GM10248 (cell line): ENCODE measurements at places on chromosomes 2 and 18.

GRCh38 chr2:106885329-106885728 is 638 bp downstream of the ST6GAL2 start:
- no peak for DNase-seq

- no peak for DNase-seq
Measured at GRCh38 chr2:237291138-237291792, 122.7 kb downstream of the COL6A3 start.

- no peak for DNase-seq
Measured at GRCh38 chr18:12088731-12089375, 4.8 kb upstream of the ANKRD62 start.

- DNase-seq = no peak
Measured at GRCh38 chr2:63740943-63741342, 100.8 kb upstream of the UGP2 start.

DNA sequence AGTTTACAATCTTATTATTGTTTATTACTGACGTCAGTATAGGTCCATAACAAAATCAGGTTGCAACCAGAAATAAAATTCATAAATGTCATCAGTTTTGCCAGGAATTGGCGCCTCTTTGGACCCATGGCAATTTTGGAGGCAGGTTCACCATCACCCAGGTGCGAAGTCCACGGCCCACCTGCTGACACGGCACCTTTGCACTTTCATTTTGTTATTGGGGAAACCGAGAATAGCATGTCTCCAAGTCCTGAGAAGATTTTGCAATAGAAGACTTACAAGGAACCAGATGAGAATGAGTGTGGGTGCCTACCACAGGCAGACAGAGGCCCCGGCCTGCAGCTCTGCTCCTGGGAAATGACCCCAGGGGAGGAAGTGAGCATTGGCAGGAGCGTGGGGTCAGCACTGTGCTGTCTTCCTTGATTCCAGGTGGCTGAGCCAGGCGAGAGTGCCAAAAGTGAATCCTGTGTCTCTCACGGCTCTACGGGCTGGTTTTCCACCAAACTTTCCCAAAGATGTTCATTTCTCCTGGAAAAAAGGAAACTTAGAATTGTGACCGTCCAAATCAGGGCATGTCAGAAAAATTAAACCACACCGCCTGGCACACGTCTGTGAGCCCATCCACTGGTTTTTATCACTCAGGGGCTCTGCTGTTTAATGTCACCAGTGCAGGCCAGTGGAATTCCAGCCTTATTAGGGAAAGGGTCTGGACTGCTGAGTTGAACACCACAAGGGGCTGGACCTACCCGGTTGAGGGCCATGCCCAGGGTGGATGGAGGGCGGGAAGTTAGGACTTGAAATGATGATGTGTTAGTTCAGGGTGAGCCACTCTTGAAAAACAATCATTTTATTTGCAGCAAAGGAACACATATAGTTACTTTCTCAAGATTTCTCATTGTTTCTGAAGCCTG is 96.5 kb downstream of the PTGR3 start:
- DNase-seq = no peak

GRCh38 chr2:98769784-98770183 is 38.9 kb upstream of the MGAT4A start:
- DNase-seq = no peak

- peak; percentile 40 for DNase-seq
Measured at GRCh38 chr2:59888015-59888414, 665.4 kb downstream of the BCL11A start.

GRCh38 chr2:3959372-3959771 is 256.0 kb downstream of the DCDC2C start:
- DNase-seq = peak; percentile 45

- DNase-seq = no peak
Measured at GRCh38 chr2:156884216-156884615, 373.3 kb upstream of the GALNT5 start.

GRCh38 chr18:51897884-51898283 is 442.1 kb upstream of the DCC start:
- DNase-seq = no peak

GRCh38 chr2:217858519-217859491 is 144.0 kb downstream of the TNS1 start:
- DNase-seq = no peak

- DNase-seq = no peak
Measured at GRCh38 chr2:224608104-224608503, 22.9 kb upstream of the CUL3 start.

- DNase-seq = no peak
Measured at GRCh38 chr18:43882358-43883055, 605.2 kb upstream of the SYT4 start.

GRCh38 chr2:43186679-43187374 is 39.6 kb downstream of the ZFP36L2 start:
- no peak for DNase-seq

DNA sequence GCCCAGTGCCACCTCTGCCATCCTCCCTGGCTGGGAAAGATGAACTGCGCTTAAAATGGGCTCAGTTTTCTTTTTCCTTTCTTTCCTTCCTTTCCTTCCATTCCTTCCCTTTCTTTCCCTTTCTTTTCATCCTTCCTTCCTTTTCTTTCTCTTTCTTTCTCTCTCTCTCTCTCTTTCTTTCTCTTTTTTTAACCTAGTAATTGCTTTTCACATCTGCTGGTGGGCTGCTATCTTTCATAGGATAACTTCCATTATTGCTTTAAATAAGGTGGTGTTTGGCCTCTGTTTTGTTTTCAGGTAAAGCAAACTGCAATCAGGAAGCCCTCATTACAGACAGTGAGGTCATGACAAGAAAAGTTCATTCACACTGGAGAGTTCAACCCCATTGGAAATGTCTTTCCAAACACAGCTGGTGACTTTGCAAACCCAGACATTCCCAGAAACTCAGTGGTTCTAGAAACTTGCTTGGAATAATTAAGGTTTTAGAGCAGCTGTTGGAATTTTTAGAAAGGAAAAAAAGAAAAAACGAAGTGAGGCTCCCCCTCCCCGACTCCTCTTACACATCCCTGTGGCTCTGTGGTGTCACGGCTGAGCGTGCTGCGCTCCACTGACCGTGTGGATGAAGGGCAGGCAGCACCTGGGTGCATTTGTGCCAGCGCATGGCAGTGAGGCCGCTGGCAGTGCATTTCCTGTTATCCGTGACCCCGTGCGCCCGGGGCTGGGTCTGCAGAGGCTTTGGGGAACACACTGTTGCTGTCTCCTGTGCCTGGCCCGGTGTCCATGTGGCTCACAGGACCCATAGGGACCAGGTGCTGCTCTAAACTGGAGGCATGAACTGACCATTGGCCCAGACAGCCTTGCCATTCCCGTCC is 76.9 kb downstream of the MBP start:
- DNase-seq = no peak

DNA sequence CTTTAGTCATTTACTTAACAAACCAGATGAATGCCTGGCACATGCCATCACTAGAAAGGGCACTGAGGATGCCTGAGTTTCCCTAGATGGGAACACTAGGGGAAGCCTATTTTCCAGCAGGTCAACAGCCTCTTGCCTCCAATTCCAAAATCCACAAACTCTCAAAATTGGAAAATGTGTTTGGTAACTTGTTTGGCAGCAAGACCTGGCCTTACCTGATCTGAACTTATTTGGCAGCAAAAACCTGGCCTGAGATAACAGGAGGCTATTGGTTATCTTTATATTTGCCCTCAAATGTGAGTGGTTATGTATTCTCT is 2.6 kb downstream of the LIPG start:
- DNase-seq = no peak

DNA sequence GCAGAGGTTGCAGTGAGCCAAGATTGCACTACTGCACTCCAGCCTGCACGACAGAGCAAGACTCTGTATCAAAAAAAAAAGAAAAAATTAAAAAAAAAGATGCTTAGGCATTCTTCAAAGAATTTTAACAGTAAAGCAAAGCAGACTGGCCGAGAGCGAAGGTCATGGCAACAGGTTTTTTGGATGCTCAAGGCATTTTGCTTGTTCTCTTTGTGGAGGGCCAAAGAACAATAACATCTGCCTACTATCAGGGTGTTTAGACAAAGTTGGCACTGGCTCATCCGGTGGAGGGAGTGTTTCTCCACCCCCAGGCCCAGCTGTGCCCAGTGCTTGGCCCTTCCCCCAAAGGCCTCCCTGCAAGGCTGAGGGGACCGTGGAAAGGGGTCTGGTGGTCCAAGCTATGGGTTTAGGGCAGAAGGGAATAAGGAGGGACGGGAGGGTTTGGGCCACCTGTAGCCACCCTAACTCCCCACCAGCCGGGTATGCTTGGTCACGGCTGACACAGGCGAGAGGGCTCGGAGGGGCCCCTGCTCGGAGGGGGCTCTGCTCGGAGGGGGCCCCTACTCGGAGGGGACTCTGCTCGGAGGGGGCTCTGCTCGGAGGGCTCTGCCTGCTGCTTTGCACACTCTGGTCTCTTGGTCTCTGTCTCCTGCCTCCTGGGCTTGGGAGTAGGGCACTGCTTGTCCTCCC is 26.7 kb upstream of the ALLC start:
- DNase-seq = no peak

DNA sequence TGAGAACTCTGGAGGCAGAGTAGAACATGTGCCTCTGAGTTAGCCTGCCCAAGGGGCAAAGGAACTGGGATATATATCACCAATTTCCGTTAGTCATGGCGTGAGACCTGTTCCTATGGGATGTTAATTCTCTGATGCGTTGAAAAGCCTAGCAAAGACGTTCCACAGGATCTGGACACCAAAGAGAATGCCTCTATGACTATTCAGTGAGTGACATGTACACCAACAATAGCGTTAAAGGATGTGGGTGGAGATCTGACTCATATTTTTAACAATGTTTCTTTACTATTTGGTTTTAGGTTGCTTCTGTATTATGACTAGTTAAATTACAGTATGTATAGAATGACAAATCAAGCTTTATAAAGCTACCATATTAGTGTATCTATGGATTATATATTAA is 320.9 kb upstream of the MC4R start:
- no peak for DNase-seq

DNA sequence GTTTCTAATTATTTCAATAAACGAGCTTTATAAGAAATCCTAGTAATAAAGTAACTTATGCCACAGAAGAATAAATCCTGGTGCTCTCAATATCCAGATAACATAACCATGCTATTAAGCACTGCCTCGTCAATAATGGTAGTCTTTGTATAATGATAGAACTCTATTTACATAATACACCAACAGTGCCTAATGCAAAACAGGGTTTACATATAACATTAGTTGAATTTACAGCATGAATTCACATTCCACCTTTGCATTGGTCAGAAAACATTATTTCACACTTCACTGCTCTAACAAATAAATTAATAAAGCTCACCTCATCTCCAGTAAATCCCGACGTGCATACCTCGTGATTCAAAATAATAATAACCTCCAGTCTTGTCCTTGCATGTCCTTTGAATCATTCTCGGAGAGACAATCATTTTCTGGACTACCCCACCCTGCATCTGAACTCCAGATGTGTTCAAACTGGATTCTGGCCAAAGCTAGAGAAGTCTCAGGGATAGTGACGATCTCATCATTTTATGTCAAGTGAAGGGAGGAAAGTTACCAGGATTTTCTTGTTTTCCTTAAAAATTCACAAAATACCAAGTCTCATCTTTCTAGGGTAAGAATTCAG is 189.2 kb downstream of the NCKAP5 start:
- no peak for DNase-seq

- no peak for DNase-seq
Measured at GRCh38 chr2:10559634-10560224, 111.6 kb upstream of the ODC1 start.

DNA sequence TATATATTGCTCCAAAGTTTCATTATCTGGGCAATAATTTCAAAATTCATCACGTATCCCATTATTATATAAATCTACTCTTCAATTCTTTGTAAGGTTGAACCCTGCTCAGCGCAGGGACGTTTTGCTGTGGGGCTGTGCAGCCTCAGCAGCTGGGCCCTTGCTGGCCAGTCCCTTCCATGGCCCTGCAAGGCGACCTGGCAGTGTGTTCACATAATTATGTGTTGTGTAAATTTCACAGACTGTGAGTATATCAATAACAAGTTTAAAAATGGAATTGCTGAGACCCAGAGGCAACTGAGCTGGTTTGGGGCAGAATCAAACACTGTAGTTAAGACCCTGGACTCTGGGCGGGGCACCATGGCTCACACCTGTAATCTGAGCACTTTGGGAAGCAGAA is 16.1 kb upstream of the MAL start:
- no peak for DNase-seq

DNA sequence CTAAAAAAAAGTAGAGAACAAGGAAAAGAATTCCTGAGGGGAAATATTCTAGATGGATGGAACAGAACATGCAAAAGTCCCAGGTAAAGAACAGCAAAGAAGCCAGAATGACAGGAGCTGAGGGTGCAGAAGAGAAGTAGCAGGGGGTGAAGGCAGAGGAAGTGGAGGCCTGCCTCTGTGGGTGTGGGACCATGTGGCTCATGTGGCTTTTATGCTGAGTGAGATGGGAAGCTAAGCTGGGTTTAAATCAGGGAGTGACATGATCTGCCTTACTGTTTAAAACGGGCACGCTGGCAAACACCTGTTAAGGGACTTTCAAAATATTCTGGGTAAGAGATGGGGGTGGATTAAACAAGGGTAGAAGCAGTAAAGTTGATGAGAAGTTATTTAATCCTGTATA is 40.0 kb downstream of the GKN2 start:
- no peak for DNase-seq

DNA sequence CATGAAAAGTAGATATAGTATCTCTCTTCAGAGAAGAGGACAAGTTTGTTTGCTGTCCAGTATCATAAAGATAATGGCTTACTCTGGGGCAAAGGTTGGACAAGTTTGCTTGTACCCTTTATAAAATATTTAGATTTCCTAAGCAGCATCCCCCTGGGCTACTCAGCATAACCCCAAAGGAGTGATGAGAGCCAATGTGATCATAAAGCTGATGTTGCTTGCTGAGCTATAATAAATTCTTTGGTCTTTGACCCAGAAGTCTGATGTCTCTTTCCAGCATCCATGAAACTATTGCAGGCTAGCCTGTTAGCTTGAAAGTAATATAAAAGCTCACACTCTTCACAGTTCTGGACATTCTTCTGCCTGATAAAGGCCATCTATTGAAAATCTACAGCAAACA is 138.3 kb upstream of the STON1 start:
- DNase-seq = no peak

GRCh38 chr2:191049728-191050639 is 36.0 kb upstream of the STAT1 start:
- peak; percentile 35 for DNase-seq

DNA sequence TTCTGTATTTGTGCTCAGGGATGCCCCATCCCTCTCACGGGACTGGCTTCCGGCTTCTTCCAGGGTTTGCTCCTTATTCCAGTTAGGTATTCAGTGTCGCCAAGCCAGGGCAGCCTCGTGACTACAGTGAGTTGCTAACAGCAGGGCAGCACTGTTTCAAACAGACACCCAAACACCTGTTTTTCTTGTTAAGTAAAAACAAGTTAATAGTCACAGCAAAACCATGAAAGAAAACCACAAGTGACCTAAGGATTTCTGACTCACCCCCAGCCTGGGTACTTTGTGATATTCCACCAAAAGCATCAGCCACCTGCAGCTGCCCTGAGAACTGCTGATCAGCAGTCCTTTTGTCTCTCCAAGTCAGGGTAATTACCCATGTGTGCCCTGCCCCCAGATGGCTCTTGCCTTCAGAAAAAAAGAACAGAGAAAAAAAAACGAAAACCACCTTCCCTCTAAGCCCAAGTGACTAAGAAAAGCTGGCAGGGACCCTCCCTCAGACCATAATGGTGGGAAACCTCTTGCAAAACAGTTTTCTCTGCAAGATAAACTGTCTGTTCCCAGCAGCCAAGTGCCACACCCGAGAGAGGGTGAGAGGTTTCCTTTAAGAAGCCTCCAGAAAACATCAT is 178.2 kb downstream of the ANAPC1 start:
- DNase-seq = peak; percentile 70
